ENCODE measurements at places on chromosomes 4 and X.

DNA sequence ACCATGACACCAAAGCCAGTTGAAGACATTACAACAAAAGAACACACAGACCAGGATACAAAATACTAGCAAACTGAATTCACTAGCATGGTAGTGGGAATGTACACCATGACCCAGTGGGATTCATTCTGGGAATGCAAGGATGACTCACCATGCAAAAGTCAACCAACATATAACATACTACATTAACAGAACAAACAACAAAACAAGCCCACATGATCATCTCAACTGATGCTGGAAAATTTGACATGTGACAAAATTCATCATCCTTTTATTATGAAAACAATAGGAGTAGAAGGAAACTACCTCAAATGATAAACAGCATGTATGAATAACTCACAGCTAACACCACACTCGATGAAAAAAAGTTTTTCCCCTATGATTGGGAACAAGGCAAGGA is 190.2 kb downstream of the DCLK2 start:
- H3K4me1 ChIP-seq: no peaks in the 10 kb centered on the region
- no peak overlapping the region for H3K4me3 ChIP-seq
- H3K27ac ChIP-seq: no peak overlapping the region
- peaks cover 82% of the 10 kb centered on the region for H3K36me3 ChIP-seq
- no peak for DNase-seq
- no peaks in the 10 kb centered on the region for H3K27me3 ChIP-seq

- no peak overlapping the region for H3K27ac ChIP-seq
- no peaks in the 10 kb centered on the region for H3K27me3 ChIP-seq
- H3K36me3 ChIP-seq: no peaks in the 10 kb centered on the region
- H3K4me1 ChIP-seq: no peaks in the 10 kb centered on the region
- no peak overlapping the region for H3K4me3 ChIP-seq
Measured at GRCh38 chr4:109576462-109576861, 16.4 kb downstream of the MCUB start.

DNA sequence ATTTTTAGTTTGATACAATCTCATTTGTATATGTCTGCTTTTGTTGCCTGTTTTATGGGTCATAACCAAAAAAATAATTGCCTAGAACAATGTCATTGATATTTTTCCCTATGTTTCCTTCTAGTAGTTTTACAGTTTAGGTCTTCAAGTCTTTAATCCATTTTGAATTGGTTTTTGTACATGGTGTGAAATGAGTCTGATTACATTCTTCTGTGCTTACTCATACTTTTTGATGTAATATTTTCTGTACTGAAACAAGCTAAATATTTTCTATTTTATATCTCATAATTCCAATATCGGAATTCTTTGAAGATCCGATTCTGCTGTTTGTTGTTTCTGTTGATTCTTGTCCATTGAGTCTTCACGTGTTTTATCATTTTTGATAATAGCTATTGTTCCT is 10.6 kb downstream of the TMEM156 start:
- no peaks in the 10 kb centered on the region for H3K36me3 ChIP-seq
- H3K27me3 ChIP-seq: no peaks in the 10 kb centered on the region
- DNase-seq: no peak
- no peak overlapping the region for H3K27ac ChIP-seq
- H3K4me3 ChIP-seq: no peak overlapping the region

GRCh38 chr4:4960574-4960973 is 58.7 kb downstream of the CYTL1 start:
- no peak overlapping the region for H3K27ac ChIP-seq
- peaks cover 4% of the 10 kb centered on the region for H3K36me3 ChIP-seq
- DNase-seq: no peak
- H3K27me3 ChIP-seq: no peaks in the 10 kb centered on the region

DNA sequence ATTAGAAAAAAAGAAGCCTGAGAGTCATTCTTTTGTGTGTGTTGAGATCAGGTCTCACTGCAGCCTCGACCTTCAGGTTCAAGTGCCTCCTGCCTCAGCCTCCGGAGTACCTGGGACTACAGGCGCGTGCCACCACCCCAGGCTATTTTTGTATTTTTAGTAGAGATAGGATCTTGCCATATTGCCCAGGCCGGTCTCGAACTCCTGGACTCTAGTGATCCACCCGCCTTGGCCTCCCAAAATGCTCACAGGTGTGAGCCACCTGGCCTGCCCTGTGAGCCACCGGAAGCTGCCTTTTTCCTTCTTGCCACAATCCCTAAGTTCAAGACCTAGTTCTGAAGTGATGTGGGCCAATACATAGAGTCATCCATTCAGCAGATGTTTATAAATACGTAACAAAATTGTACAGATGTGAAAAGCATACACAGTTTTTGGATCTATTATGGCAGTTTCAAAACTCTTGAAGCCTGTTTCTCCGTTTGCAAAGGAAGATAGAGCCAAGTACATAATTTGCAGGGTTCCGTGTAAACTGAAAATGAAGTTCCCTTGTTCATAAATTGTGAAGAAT is 536 bp upstream of the CTSO start:
- no peaks in the 10 kb centered on the region for H3K27me3 ChIP-seq
- H3K36me3 ChIP-seq: no peaks in the 10 kb centered on the region
- H3K4me3 ChIP-seq: peak overlapping the region; percentile 92
- peak overlapping the region; percentile 45 for H3K27ac ChIP-seq
- H3K4me1 ChIP-seq: peaks cover 8% of the 10 kb centered on the region
- no peak for DNase-seq

- no peak overlapping the region for H3K4me3 ChIP-seq
- peaks cover 2% of the 10 kb centered on the region for H3K27me3 ChIP-seq
- DNase-seq: no peak
- no peaks in the 10 kb centered on the region for H3K4me1 ChIP-seq
- H3K27ac ChIP-seq: no peak overlapping the region
Measured at GRCh38 chrX:15158350-15158735, 111.5 kb downstream of the ASB9 start.

All from mesothelial cell of epicardium (in vitro differentiated cells).